Nasal cavity respiratory epithelium epithelial cell of viscerocranial mucosa (primary cell): ENCODE measurements at places on chromosomes 5 and 9. TPM values are rescaled to one million over a fixed set of nuclear protein-coding genes. Genes with fewer than 3 reads are reported as not detected.

The SMIM33 gene
- not detected in 2 replicates for total RNA-seq

The PCDHGA5 gene
- total RNA-seq, result under 0.01 and 0.64 TPM in 2 replicates

The TGFBR1 gene
- 71.7 and 98.1 TPM in 2 replicates for total RNA-seq

The PCDHGC4 gene
- total RNA-seq, result 0.34 and 1.2 TPM in 2 replicates

The EXD3 gene
- 6.5 and 10.6 TPM in 2 replicates for total RNA-seq

The ABCA1 gene
- total RNA-seq, result 53.7 and 98.7 TPM in 2 replicates

The SEMA6A gene
- total RNA-seq, result 0.34 and 13.0 TPM in 2 replicates

The ZNF883 gene
- total RNA-seq, result 1.4 and 3.2 TPM in 2 replicates

The IL4 gene
- not detected in 2 replicates for total RNA-seq

The BAAT gene
- total RNA-seq, result under 0.01 and 0.07 TPM in 2 replicates

The FOXD4L4 gene
- 0.34 and 0.43 TPM in 2 replicates for total RNA-seq

The NDFIP1 gene
- total RNA-seq, result 46.8 and 65.0 TPM in 2 replicates

The SLC12A2 gene
- 30.1 and 30.3 TPM in 2 replicates for total RNA-seq

The COL15A1 gene
- total RNA-seq, result 0.07 TPM in 1 of 2 replicates, not detected in the other

The RAPGEF1 gene
- 18.8 and 44.6 TPM in 2 replicates for total RNA-seq

The ARHGEF28 gene
- 51.5 and 58.1 TPM in 2 replicates for total RNA-seq

The CD72 gene
- total RNA-seq, result 0.50 and 1.0 TPM in 2 replicates

The SLC6A7 gene
- not detected in 2 replicates for total RNA-seq

The PPP2R2B gene
- under 0.01 and 0.21 TPM in 2 replicates for total RNA-seq

The MEF2C gene
- total RNA-seq, result under 0.01 and 2.1 TPM in 2 replicates

The OR1J2 gene
- total RNA-seq, result not detected in 2 replicates

The KCTD16 gene
- total RNA-seq, result 0.14 and 0.34 TPM in 2 replicates

The GLDC gene
- total RNA-seq, result 0.07 and 2.4 TPM in 2 replicates

The CD74 gene
- total RNA-seq, result 2.4 and 23.1 TPM in 2 replicates

The WDR31 gene
- total RNA-seq, result 4.1 and 4.8 TPM in 2 replicates

The KLF9 gene
- total RNA-seq, result 33.8 and 58.0 TPM in 2 replicates

The PCDHB11 gene
- total RNA-seq, result 0.34 and 0.85 TPM in 2 replicates

The SARDH gene
- total RNA-seq, result 1.00 TPM in 1 of 2 replicates, not detected in the other

The PCDHB8 gene
- total RNA-seq, result 0.57 TPM in 1 of 2 replicates, not detected in the other
